ENCODE measurements at places on chromosomes 3 and 15.
A peak's percentile ranks its signal among the peaks of the same experiment; 100 is the strongest.

DNA sequence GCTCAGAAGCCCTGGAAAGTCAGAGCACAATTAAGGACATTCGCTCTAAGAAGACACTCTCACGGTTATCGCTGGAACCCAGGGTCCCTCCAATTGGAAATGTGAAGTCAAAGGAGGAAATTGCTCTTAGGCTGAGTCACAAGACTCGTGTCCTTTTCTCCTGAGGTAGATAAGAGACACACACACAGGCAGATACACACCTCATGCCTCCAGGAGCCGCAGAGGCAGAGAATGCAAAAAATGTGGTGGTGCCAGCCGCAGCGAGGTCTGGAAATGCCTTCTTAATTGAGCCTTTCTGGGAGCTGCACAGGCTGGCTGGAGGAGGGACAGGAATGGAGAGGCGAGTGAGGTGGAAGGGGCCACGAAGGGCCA lies 189.3 kb downstream of the OPA1 start:
- no peak for DNase-seq

- DNase-seq, result no peak
Observed at GRCh38 chr3:38646630-38647029, 2.9 kb downstream of the SCN5A start.

DNA sequence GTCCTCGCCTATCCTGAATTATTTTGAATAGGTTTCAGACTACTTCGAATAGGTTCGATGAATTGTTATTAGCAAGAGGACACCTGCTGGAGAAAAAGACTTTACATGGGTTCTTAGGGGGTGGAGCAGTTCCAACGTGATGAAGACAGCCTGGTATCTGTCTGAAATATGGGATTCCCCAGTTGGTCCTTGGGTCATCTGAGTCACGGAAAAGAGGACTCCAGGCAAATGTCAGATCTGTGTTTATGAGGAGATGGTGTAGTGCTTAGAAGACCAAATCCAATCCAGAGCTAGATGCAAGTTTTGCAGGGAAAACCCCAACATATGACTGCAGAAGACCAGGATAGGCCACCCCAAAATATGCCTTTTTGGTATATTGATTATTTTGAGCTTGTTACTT lies 98.9 kb upstream of the IGSF10 start:
- no peak for DNase-seq

GRCh38 chr15:77808581-77809177 lies 176.0 kb upstream of the LINGO1 start:
- no peak for DNase-seq

DNA sequence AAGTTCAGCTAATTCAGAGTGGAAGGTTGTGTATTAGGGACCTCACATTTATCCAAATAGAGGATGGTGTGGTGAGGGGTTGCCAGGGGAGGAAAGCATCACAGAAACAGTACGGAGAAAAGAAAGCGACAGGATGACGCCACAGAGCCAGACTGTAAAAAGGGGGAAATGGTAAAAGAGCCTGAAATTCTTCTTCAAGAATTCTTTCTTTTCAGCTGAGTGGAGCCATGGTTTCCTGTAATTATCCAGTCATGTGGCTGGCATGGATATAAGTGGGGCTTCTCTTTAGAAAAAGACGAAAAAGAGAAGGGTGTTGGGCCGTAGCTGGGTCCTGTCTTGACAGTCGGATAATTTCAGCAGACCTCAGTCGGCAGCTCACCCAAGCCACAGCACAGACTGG lies 24.5 kb upstream of the PSMD6 start:
- DNase-seq, result no peak

- DNase-seq, result no peak
Observed at GRCh38 chr3:122691195-122691594, 10.6 kb downstream of the PARP14 start.

DNA sequence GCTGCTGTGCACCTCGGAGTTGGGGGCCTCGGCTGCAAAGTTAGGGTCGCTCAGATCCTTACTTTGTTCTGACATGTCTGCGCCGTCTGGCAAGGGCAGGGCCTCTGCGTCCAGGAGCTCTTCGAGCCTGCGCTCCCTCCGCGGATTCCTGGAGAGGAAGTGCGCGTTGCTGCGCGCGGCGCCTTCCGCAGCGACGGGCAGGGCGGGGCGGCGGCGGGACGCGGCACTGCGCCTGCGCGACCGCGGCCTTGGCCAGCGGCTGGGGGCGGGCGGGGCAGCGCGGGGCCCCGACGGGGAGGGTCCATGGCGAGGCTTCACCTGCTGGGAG lies at the start of gene NDN:
TSS of gene NDN (minus strand) at position 163 of the 328 bp plus-strand sequence. CDS start at position 75, 88 bp downstream.
- no peak for DNase-seq

DNA sequence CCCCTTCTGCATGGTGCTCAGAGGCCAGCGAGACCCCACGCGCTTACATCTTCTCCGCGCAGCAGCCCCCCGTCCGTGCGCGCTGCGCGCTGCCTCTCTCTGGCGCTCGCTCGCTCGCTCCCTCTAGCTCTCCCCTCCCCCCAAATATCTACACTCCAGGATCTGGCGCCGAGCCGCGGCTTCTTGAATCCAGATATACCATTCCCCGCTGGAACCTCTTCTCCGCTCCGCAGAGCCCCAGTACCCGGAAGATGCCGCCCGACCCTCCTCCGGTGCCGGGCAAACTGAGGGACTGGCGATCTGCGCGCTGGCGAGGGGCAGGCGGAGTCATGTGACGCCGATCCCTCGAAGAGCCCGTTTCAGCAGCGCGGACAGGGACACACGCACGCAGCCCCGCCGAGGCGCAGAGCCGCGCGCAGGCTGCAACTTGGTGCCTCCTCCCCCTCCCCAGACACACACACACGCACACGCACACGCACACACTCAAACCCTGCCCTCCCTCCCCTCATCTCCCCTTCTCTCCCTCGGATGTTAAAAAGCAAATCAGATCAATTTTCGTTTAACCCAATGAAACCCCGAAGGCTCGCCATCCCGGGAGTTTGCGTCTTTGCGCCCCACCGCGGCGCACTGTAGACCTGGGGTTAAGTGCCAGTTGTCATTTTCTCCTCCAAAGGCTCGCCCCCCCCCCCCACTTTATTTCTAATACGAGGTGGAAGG lies at the start of gene RASGRF1:
TSS of gene RASGRF1 (minus strand) at position 294 of the 717 bp plus-strand sequence. CDS start at position 12, 282 bp downstream.
- no peak for DNase-seq

GRCh38 chr15:51093839-51094605 lies 684 bp downstream of the TNFAIP8L3 start:
- DNase-seq, result no peak

DNA sequence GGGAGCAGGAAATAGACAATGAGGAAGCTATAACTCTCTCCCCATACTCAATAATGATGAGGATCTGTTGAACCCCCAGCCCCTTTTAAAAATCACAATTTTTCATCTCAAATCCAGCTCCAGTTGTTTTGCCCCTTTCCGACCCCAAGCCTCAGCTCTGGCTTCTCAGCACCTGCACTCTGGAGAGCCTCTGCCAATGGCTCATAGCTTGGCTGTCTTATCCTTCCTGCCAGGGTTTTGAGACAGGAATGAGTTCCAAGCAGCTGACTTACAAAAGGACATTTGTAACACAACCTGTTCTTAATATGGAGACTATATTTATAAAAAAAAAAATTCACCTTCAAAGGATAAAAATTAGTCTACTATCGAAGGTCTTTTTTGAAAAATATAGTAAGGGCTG lies 105.9 kb upstream of the NEDD4 start:
- no peak for DNase-seq

DNA sequence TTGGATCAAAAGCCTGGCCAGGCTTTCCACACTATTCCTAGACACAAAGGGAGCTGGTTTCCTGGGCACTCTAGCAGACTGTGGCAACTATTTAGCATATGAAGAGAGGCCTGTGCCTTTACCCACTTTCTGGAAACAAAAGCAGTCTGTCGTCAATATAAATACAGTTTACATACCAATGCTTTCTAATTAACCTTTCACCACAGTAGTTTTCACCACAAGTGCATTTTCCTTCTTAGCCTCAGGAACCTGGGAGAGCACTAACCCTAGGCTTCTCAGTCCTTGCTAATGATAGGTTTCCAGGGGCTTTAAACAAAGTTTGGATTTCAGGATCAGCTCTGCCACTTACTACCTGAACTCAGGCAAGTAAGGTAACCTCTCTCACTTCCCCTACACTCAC lies 499.1 kb downstream of the MAGI1 start:
- DNase-seq, result no peak

- DNase-seq, result no peak
Observed at GRCh38 chr3:32498252-32498651, 4.4 kb downstream of the CMTM6 start.

DNA sequence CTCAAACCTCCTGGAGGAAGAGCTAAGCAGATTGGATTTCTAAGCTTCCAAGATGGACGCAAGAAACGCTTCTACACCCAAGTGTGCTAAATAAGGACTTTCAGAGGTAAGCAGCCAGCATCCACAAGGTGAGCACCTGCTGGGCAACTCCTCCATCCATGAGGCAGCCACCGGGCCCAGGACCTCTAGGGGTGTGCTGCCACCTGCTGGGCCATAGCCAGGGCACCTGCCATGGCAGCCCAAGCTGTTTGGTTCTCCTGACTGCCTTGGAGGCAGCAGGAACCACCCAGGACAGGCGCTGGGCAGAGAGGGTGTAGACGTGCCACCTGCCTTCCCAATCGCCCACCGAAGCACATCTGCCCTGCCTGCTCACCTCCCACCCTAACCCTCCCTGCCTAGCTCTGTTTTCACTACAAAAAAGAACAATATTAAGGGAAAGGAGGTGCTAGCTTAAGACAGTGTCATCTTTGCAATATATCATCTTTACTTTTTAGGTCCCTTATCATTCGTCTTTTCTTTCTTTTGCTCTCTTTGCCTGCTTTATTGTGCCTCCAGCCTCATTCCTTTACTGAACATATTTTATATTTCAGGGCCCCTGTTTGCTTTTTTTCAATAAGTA lies 12.9 kb downstream of the C15orf62 start:
- DNase-seq, result peak; percentile 71
